GM12878 (cell line): ENCODE measurements at places on chromosomes 3 and 15.

DNA sequence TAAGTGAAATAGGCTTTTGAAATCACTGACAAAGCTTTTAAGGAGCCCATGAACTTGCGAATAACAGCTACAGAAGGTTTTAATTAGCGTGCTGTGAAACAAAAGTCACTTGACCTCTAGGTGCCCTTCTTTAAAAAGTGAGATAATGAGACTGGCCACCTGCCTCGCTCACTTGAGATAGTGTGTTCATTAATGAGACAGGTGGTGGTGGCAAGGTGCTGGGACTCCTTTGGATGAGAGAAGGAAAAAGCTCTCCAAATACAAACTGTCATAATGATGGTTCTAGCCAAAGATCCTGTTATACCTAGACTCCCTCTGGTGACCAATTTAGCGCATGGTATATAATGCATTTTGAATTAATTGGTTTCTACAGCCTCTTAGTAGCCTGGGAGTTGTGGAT lies 22.7 kb upstream of the IREB2 start:
- DNase-seq: no peak

DNA sequence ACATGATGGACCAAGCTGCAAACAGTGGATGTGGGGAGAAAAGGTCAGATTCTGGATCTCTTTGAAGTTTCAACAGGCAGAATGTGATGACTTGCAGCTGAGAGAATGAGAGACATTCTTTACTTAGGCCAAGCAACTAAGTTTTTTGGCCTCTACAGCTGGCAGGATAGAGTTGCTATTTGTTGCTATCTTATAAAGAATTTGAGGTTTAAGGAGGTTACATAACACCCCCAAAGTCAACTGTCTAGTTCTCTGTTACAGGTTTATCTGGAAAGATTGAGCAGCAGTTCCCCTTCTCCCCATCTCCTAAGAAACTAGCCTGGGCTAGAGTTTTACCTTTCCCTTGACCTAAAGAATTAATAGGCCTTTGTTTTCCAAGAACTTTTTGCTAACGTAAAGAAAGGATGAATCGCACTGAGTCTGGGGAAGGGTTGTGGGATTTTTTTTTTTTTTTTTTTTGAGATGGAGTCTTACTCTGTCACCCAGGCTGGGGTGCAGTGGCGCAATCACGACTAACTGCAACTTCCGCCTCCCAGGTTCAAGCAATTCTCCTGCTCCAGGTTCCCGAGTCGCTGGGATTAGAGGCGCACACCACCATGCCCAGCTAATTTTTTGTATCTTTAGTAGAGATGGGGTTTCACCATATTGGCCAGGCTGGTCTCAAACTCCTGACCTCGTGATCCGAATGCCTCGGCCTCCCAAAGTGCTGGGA lies 26.6 kb upstream of the SLMAP start:
- no peak for DNase-seq

DNA sequence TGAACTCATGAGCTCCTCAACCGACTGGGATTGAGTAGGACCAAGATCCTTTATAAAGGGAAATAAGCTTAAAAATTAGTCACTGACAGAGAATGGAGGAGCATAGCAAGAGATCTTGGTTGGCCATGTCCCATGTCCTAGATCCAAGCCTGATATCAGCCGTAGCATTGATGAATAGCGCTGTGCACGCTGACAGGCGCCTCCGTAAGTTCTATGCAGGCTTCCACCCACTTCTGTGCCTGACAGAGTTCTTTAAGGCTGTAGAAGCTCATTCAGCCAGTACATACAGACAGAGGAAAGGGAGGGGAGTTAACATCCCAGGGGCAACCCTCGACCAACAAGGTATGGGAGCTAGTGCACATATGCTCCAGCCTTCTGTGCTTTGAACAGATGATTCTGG lies 251.7 kb upstream of the TBC1D5 start:
- no peak for DNase-seq

- no peak for DNase-seq
Measured at GRCh38 chr3:172062761-172063160, 23.4 kb downstream of the FNDC3B start.
